ENCODE measurements at places on chromosomes 2 and 18.
A peak's percentile ranks its signal among the peaks of the same experiment; 100 is the strongest.

DNA sequence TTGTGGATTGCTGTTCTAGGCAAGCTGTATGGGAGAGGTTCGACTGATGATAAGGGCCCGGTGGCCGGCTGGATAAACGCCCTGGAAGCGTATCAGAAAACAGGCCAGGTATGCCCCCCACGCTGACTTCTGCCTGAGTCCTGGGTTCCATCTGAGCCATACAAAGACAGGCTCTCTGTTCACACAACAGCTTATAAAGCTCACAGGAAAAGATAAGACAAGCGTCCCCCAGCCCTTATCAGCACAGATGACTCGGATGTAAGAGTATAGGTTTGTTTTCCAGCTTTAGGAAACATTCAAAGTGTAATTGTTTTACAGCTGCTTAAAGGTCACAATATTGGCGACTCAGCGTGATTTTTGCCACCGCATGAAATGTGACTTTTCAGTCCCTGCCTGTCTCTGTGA is 12.7 kb downstream of the CNDP2 start:
- no peak overlapping the region for H3K4me3 ChIP-seq
- DNase-seq = no peak
- no peaks in the 10 kb centered on the region for H3K27me3 ChIP-seq
- peaks cover 31% of the 10 kb centered on the region for H3K36me3 ChIP-seq
- H3K27ac ChIP-seq = no peak overlapping the region

- no peak overlapping the region for H3K4me3 ChIP-seq
- no peaks in the 10 kb centered on the region for H3K27me3 ChIP-seq
- H3K4me1 ChIP-seq = peaks cover 26% of the 10 kb centered on the region
- no peak overlapping the region for H3K27ac ChIP-seq
- no peak for DNase-seq
- peaks cover 32% of the 10 kb centered on the region for H3K36me3 ChIP-seq
Observed at GRCh38 chr2:190974629-190975361, 39.2 kb downstream of the STAT1 start.

DNA sequence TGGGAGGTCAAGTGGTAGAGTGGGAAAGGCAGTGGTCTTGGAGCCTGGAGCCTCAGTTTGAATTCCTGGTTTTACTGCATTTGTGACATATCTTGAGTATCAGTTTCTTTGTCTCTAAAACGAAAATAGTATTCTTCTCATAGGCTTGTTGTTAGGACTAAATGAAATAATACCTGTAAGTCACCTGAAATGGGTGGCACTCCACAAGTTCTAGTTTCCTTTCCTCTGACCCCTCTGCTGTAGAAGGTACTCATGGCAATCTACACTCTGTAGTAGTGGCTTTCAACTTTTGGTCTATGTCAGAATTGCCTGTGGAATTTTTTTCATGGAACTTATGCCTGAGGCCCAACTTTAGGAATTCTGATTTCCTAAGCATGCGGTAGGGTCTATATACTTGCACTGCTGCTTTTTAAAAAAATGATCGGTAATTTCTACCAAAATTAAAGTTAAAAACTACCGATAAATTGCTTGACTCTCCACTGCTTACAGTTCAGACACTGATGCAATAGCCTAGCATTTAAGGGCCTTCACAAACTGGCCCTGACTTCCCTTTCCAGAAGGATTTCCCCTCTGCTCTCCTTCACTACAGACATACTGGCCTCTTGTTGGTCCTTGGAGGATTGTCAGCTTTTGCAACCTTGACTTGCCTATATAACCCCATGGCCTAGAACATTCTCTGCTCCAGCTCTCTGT is 47.2 kb downstream of the PLEK start:
- DNase-seq = no peak
- H3K27me3 ChIP-seq = no peaks in the 10 kb centered on the region

GRCh38 chr18:58298251-58299134 is 254.5 kb downstream of the NEDD4L start:
- no peaks in the 10 kb centered on the region for H3K27me3 ChIP-seq
- no peaks in the 10 kb centered on the region for H3K36me3 ChIP-seq
- DNase-seq = no peak

- H3K4me3 ChIP-seq = no peak overlapping the region
- H3K4me1 ChIP-seq = peaks cover 33% of the 10 kb centered on the region
- H3K36me3 ChIP-seq = peaks cover 24% of the 10 kb centered on the region
Observed at GRCh38 chr2:63856303-63856603, 14.6 kb downstream of the UGP2 start.

GRCh38 chr18:79400591-79401381 is 5.1 kb downstream of the NFATC1 start:
- H3K4me3 ChIP-seq = peak overlapping the region; percentile 92
- DNase-seq = no peak
- H3K27ac ChIP-seq = peak overlapping the region; percentile 75
- no peaks in the 10 kb centered on the region for H3K36me3 ChIP-seq
- H3K4me1 ChIP-seq = peaks cover 25% of the 10 kb centered on the region
- no peaks in the 10 kb centered on the region for H3K27me3 ChIP-seq

- H3K4me1 ChIP-seq = peaks cover 8% of the 10 kb centered on the region
- H3K36me3 ChIP-seq = no peaks in the 10 kb centered on the region
- no peaks in the 10 kb centered on the region for H3K27me3 ChIP-seq
Observed at GRCh38 chr2:30275256-30275655, 43.9 kb downstream of the LBH start.

DNA sequence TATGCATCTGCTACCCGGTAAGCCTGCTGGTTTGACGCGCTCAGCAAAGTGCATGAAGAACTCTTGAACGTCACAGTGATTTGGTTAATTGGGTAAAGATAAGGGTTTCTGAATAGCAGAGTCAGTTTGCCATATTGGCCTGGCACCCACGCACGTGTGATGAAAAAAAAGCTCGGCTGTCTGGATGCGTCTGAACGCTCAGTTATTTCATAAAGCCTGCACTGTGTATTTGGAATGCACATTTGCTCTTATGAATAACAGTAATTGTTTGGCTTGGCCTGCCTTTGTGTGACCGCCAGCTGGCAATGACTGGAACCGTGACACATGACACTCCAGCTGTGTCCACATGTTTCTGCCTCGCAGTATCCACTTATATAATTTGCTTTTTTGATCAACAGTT is 129.2 kb upstream of the MEIS1 start:
- peaks cover 7% of the 10 kb centered on the region for H3K4me1 ChIP-seq
- H3K36me3 ChIP-seq = no peaks in the 10 kb centered on the region
- H3K27ac ChIP-seq = no peak overlapping the region
- peak; percentile 9 for DNase-seq
- H3K4me3 ChIP-seq = peak overlapping the region; percentile 49

DNA sequence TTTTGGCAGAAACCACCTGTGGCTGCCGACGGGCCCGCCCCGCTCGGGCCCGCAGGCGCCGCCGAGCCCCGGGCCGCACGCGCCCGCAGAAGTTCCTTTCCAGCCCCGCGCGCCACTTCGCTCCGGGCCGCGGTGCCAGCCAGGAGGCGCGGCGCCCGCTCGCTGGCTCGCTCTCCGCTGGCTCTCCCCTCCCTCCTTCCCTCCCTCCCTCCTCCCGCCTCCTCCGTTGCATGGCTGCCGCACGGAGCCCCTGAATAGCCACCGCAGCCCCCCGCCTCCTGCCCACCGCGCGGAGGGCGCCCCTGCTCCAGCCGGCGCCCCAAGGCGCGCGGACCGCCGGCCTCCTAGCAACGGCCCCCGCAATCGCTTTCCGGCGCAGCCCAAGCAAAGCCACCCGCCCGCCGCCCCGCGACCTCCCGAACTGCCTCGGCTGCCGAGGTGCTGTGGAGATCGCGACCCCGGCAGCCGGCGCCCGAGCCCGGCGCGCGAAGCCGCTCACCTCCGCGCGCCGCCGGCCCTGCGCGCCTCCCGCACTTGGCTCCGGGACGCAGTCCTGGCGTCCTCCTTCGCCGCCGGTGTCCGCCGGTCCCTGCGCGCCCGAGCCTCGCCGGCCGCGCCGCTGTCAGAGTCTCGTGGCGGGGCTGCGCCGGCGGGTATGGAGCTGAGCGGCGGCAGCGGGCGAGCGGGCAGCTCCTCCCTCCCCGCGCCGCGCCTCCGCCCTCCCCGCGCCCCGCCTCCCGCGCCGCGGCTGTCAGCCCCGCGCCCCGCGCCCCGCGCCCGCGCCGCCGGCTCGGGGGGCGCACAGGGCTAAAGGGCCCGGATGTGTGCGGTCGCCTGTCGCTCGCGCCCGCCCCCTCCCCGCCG is at the start of gene ZBTB7C:
Gene ZBTB7C, minus strand, starts transcription at position 657 of the 864 bp plus-strand sequence.
- peak within 1 kb of the TSS; percentile 86 for H3K27ac ChIP-seq
- H3K4me3 ChIP-seq = peak within 1 kb of the TSS; percentile 97
- H3K27me3 ChIP-seq = no peaks in the 10 kb centered on the region
- H3K4me1 ChIP-seq = peaks cover 38% of the 10 kb centered on the region
- no peaks in the 10 kb centered on the region for H3K36me3 ChIP-seq

- no peaks in the 10 kb centered on the region for H3K36me3 ChIP-seq
- H3K27ac ChIP-seq = no peak overlapping the region
Observed at GRCh38 chr18:65752625-65753325, 2.0 kb downstream of the CDH7 start.

DNA sequence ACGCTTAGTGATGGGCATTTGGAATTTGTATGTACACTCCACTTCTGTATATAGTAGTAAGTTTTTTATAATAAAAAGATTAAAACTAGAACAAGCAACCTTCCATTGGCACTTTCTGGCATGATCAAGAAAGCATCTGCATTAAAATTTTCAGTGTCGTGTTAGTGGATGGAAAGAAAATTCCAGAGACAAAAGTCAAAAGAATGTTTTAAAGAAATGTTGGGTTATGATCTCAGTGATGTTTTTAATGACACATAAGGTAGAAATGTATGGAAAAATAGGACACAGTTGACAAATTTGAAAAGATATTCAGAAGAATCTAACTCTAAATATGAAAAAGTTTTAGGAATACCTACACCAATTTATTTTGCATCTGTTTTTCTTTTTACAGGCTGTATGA is 126.1 kb upstream of the FAM117B start:
- DNase-seq = no peak
- H3K27ac ChIP-seq = no peak overlapping the region
- peaks cover 15% of the 10 kb centered on the region for H3K4me1 ChIP-seq
- no peaks in the 10 kb centered on the region for H3K36me3 ChIP-seq
- no peak overlapping the region for H3K4me3 ChIP-seq

DNA sequence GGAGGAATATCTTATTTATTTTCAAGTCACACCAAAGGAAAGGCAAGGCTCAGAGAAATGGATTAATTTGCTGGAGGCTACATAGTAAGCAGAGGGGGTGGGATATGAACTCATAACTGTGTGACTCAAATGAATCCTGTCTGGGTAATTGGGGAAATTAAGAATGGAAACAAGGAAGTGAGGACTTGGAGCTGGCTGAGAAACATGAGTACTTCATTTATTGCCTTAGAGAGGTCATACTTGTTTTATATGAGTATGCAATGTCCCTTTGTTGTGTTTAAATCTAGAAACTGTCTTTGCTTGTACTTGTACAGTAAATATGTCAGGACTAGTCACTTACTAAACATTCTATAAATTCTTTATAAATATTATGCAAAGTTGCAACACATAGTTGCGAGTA is 2166.7 kb upstream of the PIK3C3 start:
- no peaks in the 10 kb centered on the region for H3K36me3 ChIP-seq
- no peak for DNase-seq

- no peaks in the 10 kb centered on the region for H3K27me3 ChIP-seq
- peaks cover 4% of the 10 kb centered on the region for H3K4me1 ChIP-seq
- DNase-seq = no peak
- no peak overlapping the region for H3K27ac ChIP-seq
Observed at GRCh38 chr2:19529677-19530076, 171.3 kb upstream of the OSR1 start.

DNA sequence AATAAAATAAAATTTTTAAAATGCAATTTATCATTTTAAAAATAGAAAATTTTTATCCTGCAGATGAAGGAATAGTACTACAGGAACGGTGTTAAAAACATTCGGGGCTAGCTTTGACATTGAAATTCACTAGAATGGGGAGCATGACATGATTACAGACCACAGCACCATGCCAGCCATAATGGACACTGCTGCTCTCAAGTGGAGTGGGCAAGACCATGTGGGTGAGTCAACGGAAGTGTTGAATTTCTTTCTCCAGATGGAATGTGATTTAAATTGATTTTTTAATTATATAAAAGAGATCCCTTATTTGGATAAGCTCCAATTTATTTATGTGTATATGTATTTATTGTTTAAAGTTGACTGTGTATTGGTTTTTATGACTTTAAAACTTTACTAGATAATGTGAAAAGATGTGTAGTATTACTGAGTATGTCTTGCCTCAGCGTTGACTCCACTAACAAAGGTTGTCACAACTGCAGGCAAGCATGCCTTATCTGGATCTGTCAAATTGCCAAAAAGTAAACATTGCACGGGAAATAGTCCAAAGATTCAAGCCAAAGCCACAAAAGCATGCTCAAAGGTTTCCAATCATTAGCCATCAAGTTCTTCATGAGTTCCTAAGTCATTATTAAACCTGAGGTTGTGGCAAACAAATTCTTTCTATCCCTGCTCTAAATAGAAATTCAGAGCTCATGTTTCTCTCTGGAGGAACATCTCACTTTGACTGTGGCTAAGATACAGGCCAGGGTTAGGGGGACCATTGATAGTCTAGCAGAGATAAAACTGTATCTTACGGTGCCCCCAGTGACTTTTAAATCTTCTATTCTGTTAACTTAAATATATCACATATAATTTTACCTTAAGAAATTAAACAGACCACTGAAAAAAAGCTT is 536.9 kb downstream of the TMX3 start:
- no peak overlapping the region for H3K4me3 ChIP-seq
- no peak for DNase-seq
- no peaks in the 10 kb centered on the region for H3K4me1 ChIP-seq
- H3K27me3 ChIP-seq = no peaks in the 10 kb centered on the region
- no peak overlapping the region for H3K27ac ChIP-seq
- H3K36me3 ChIP-seq = no peaks in the 10 kb centered on the region

DNA sequence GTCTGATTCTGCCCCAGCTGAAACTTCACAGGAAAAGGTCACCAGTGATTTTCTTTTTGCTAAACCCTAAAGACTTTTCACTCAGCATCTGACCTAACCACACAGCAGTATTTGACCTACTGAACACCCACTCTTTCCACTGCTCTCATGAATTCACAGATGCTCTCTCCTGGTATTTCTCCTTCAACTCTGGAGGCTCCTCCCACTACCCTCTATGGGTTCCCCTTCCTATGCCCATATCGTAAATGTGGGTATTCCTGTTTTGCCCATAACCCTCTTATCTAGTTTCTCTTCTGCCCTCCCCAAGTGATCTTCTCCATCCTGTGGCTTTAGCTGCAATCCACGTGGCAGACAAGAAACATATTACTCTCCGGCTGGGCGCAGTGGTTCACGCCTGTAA is 7.6 kb downstream of the PLEKHM3 start:
- DNase-seq = no peak
- H3K27me3 ChIP-seq = no peaks in the 10 kb centered on the region
- H3K36me3 ChIP-seq = peaks cover 3% of the 10 kb centered on the region

GRCh38 chr18:48889115-48889941 is 61.4 kb downstream of the SMAD7 start:
- no peaks in the 10 kb centered on the region for H3K36me3 ChIP-seq
- H3K27ac ChIP-seq = no peak overlapping the region
- H3K4me3 ChIP-seq = no peak overlapping the region
- peaks cover 4% of the 10 kb centered on the region for H3K4me1 ChIP-seq
- H3K27me3 ChIP-seq = no peaks in the 10 kb centered on the region
- no peak for DNase-seq

GRCh38 chr2:231174211-231174651 is 24.2 kb upstream of the ARMC9 start:
- no peak overlapping the region for H3K4me3 ChIP-seq
- DNase-seq = no peak
- no peaks in the 10 kb centered on the region for H3K4me1 ChIP-seq
- H3K36me3 ChIP-seq = peaks cover 23% of the 10 kb centered on the region
- no peak overlapping the region for H3K27ac ChIP-seq
- H3K27me3 ChIP-seq = no peaks in the 10 kb centered on the region

- DNase-seq = no peak
- no peaks in the 10 kb centered on the region for H3K4me1 ChIP-seq
- H3K4me3 ChIP-seq = no peak overlapping the region
- no peak overlapping the region for H3K27ac ChIP-seq
- no peaks in the 10 kb centered on the region for H3K36me3 ChIP-seq
Observed at GRCh38 chr2:219954331-219954730, 326.9 kb downstream of the SLC4A3 start.
